ENCODE measurements at places on chromosomes 12 and 14.

DNA sequence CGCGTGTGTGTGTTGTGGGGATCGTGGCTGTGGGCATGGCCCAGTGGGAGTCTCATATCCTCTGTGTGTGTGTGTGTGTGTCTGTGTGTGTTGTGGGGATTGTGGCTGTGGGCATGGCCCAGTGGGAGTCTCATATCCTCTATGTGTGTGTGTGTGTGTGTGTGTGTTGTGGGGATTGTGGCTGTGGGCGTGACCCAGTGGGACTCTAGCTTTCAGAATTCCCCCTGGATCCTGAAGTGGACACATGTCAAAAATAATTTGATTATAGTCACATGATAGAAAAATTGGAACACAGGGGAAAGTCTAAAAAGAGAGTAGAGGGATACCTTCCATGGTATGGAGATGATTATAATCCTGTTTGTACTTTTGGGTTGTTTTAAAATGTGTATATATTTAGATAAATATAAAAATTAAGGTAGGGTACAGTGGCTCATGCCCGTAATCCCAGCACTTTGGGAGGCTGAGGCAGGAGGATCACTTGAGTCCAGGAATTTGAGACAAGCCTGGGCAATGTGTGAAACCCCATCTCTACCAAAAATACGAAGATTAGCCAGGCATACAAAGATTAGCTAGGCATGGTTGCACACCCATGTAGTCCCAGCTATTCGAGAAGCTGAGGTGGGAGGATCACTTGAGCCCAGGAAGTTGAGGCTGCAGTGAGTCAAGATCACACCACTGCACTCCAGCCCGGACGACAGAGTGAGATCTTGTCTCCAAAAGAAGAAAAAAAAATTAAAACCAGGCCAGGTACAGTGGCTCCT lies 11.0 kb downstream of the PAPLN start:
- DNase-seq: no peak

DNA sequence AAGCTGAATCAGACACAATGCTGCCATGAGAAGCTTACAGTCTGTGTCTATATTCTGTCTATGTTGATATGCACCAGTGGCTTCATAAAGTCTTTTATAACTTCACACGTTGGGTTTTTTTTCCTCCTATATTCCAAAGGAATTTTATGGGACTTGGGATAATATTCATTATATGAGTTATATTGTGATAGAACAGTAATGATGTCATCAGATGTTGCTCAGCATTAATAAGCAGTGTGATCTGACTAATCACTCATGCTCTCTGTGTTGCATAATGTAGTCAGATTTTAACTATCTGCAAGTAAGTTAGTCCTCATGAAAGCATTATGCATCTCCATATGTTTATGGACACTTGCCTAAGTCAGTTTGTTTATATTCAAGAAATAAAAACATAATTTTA lies 159.6 kb downstream of the PLCZ1 start:
- no peak for DNase-seq

- DNase-seq: no peak
These were observed 483.9 kb downstream of the ZFP36L1 start for GRCh38 chr14:68308726-68309520.

DNA sequence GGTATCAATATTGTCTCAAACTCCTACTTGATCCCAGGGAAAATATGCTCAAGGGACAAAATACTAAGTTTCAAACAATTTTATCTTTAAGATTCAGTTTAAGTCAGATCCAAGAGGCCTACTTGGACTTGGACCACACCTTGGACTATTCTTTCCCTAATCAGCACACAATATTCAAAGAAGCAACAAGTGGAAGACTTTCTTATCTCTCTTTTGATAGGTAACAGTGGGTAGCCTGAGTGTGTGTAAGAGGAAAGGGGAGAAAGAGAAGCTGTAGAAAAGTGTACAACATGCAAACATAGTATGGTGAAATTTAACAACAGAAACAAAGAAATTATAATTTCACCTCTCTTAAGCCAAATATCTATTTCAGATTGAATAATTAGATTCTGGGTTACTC lies 6.5 kb downstream of the CERS5 start:
- DNase-seq: no peak

DNA sequence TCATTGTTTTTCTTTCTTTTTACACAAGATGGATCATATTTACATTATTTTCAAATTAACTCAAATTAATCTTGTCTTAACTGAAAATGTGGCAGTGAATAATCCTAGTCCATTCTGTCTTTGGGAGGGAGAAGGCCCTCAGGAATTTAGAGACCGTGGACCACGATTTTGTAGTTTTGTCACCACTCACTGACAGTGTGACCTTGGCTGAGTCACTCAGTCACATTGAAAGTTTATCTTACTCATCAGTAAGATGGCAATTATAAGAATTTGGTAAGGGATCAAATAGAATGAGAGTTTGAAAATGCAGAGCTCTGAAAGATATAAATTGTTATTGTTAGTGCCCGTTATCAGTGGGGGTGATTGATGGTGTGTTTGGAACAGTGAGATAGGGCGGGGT lies 16.4 kb downstream of the FOXJ2 start:
- DNase-seq: no peak

DNA sequence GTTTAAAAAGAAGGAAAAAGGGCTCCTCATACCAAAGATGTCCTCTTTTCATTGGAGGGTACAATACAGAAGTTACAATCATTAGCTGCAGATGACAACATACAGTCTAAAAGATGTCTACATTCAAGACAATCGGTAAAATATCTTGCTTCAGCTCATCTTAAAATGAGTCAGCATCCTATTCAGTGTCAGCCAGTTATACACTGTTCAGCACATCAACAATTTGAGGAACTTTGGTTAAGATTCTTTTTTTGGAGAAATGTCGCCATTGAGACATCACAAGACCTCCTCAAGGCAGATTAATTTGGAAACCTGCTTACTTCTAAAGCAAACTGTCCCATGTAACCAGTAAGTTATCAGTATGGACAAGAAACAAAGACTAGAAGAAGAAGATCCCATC lies 100.7 kb upstream of the SLC38A4 start:
- no peak for DNase-seq

DNA sequence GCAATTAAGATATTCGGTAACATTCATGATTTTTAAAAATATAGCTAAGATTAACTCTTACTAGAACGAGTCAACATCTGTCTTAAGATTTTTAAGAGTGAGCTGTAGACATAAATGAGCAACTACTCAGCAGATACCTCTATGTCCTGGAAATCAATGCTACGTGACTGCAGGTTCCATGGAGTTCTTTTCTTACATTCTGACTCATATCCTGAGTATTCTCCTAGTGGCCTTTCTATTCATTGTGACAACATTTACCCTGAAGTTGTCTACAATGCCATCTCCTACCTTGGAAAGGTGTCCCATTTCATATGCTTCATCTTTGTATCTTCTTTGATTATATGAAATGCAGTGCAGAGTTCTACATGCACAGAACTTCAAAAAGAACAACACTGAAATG lies 59.9 kb downstream of the PKP2 start:
- no peak for DNase-seq

DNA sequence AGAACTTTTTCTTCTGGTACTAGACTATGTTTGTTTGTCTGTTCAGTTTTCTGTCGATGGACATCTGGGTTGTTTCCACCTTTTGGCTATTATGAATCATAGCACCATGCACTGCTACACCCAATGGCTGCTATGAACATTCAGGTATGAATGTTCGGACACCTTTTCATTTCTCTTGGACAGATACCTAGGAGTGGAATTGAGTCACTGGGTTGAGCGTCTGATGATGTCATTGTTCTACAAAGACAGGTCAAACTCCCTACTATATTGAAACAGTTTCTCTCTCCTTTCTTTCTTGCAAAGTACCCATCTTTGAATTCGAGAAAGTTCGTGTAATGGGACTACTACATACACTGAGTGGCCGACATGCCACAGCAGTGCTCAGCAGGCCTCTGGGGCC lies 44.7 kb downstream of the KCTD10 start:
- no peak for DNase-seq

GRCh38 chr12:59937148-59937547 lies 341.3 kb downstream of the SLC16A7 start:
- DNase-seq: no peak

GRCh38 chr12:54160769-54161480 lies 27.9 kb downstream of the SMUG1 start:
- no peak for DNase-seq

DNA sequence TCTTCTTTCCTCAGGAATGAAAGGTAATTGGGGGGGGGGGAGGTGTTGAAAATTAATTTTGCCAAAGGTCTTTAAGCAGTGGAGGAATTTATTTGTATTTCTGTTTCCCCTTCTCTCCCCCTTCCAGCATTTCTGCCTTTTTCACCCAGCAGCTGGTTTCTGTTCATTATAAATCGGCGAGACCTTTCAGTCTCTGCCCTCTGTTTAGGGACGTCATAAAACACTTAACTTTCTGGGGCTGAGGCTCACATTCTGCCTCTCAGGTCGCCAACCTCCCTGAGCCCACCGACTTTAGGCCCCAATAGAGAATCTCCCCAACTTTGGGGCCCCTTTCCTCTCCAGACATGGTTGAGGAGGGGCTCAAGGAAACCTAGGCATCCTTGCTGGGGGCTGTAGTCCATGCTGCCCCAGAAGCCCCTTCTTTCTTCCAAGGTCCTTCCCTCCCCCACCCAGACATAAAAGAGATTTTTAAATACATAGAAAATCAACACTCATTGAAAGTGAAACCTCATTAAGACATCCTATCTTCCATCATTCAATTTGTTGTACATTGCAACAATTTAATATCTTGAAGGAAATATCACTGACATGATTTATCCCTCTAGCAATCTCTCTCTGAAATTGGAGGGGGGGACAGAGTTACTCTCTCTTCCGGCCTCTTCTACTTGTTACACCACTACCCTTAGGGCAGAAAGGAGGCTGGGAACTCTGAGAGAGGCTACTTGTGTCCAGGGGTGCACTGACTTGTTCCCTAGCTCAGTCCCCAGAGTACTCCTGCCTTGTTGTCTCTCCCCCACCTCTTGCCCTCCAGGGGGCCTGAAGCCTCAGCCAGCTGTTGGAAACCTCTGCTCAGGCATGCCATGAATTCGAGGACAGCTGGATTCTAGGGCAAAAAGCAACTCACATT lies 2.5 kb upstream of the HOXC6 start:
- DNase-seq: no peak

DNA sequence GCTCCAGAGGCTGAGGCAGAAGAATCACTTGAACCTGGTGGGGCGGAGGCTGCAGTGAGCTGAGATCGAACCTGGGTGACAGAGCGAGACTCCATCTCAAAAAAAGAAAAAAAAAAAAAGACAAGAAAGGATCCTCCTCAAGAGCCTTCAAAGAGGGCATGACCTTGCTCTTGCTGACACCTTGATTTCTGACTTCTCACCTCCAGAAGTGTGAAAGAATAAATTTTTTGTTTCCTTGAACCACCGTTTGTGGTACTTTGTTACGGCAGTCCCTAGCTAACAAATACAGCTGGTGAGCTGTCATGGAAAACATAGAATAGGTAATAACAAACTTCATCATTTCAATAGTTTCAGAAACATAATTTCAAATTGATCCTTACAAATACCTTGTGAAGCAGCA lies 1.9 kb upstream of the ACTR10 start:
- no peak for DNase-seq

DNA sequence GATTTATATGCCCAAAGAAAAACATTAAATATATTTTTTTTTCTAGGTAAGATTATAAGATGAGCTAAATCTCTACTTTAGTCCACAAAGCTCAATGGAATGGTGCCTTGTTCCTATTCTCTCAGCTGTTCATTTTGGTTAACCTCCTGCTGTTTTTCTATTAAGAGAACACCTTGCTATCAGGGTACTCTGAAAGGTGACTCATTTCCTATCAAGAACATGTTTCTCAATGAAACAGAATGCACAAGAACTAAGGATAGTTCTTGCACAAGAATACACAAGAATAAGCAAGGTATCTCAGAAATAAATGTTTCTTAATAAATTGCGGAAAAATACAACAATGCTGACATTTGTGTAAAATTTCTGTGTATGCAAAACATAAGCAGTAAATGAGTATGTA lies 14.1 kb downstream of the ABCD2 start:
- no peak for DNase-seq

- no peak for DNase-seq
These were observed 28.9 kb downstream of the BCL11B start for GRCh38 chr14:99242816-99243721.

- DNase-seq: no peak
These were observed 117.3 kb downstream of the MED13L start for GRCh38 chr12:116160231-116160630.

All from ovary (tissue), 10 donors.